IgD-negative memory B cell (primary cell): ENCODE measurements at places on chromosomes 6 and 20. TPM values are rescaled to one million over a fixed set of nuclear protein-coding genes. Genes with fewer than 3 reads are reported as not detected.

Gene F13A1
- polyA plus RNA-seq: 3.7 TPM

Gene TP53INP2
- 1.3 TPM for polyA plus RNA-seq

Gene FOXS1
- polyA plus RNA-seq: not detected

Gene CLPSL2
- not detected for polyA plus RNA-seq

Gene SLC22A1
- 0.18 TPM for polyA plus RNA-seq

Gene CALHM5
- not detected for polyA plus RNA-seq

Gene B3GAT2
- 0.23 TPM for polyA plus RNA-seq

Gene ADAT2
- polyA plus RNA-seq: 1.7 TPM

Gene DST
- polyA plus RNA-seq: not detected

Gene TTK
- polyA plus RNA-seq: 0.50 TPM

Gene LHFPL5
- not detected for polyA plus RNA-seq

Gene SASH1
- 0.55 TPM for polyA plus RNA-seq

Gene MLN
- not detected for polyA plus RNA-seq

Gene SMIM13
- polyA plus RNA-seq: 1.9 TPM

Gene KCNK17
- polyA plus RNA-seq: not detected

Gene SIGLEC1
- not detected for polyA plus RNA-seq
